ENCODE measurements at places on chromosomes 6 and 20. TPM values are rescaled to one million over a fixed set of nuclear protein-coding genes. Genes with fewer than 3 reads are reported as not detected.

GRCh38 chr20:37298190-37298939 lies 8.9 kb downstream of the MANBAL start:
- H3K27ac ChIP-seq = no peak overlapping the region
- peaks cover 19% of the 10 kb centered on the region for H3K36me3 ChIP-seq
- H3K4me1 ChIP-seq = peaks cover 20% of the 10 kb centered on the region

The PGC gene
- total RNA-seq = not detected

The CBFA2T2 gene
- total RNA-seq = 15.3 TPM

- no peaks in the 10 kb centered on the region for H3K36me3 ChIP-seq
- H3K27me3 ChIP-seq = peaks cover 26% of the 10 kb centered on the region
- H3K4me1 ChIP-seq = peaks cover 15% of the 10 kb centered on the region
- H3K4me3 ChIP-seq = peak overlapping the region; percentile 33
- DNase-seq = no peak
Observed at GRCh38 chr6:27757307-27757706, 154.9 kb downstream of the OR2B2 start.

The MCHR2 gene
- 0.20 TPM for total RNA-seq

The CD24 gene
- 285 TPM for total RNA-seq

- no peak overlapping the region for H3K4me3 ChIP-seq
- peaks cover 19% of the 10 kb centered on the region for H3K4me1 ChIP-seq
- no peak for DNase-seq
- no peaks in the 10 kb centered on the region for H3K36me3 ChIP-seq
- no peak overlapping the region for H3K27ac ChIP-seq
Observed at GRCh38 chr6:168209420-168209819, 110.2 kb downstream of the DACT2 start.

The C4A gene
- 68.4 TPM for total RNA-seq

GRCh38 chr20:11755071-11755841 lies 162.4 kb upstream of the BTBD3 start:
- H3K27ac ChIP-seq = no peak overlapping the region
- H3K27me3 ChIP-seq = no peaks in the 10 kb centered on the region
- no peaks in the 10 kb centered on the region for H3K36me3 ChIP-seq
- no peaks in the 10 kb centered on the region for H3K4me1 ChIP-seq
- H3K4me3 ChIP-seq = no peak overlapping the region

GRCh38 chr20:38158701-38159351 lies 6.2 kb downstream of the TGM2 start:
- H3K4me1 ChIP-seq = peaks cover 8% of the 10 kb centered on the region
- no peaks in the 10 kb centered on the region for H3K27me3 ChIP-seq
- H3K36me3 ChIP-seq = no peaks in the 10 kb centered on the region
- no peak for DNase-seq
- H3K4me3 ChIP-seq = no peak overlapping the region

- H3K4me3 ChIP-seq = no peak overlapping the region
- DNase-seq = no peak
- H3K27me3 ChIP-seq = no peaks in the 10 kb centered on the region
- no peak overlapping the region for H3K27ac ChIP-seq
Observed at GRCh38 chr6:72651967-72652956, 30.4 kb downstream of the KCNQ5 start.

The CST7 gene
- total RNA-seq = 8.5 TPM

The SEL1L2 gene
- total RNA-seq = not detected

DNA sequence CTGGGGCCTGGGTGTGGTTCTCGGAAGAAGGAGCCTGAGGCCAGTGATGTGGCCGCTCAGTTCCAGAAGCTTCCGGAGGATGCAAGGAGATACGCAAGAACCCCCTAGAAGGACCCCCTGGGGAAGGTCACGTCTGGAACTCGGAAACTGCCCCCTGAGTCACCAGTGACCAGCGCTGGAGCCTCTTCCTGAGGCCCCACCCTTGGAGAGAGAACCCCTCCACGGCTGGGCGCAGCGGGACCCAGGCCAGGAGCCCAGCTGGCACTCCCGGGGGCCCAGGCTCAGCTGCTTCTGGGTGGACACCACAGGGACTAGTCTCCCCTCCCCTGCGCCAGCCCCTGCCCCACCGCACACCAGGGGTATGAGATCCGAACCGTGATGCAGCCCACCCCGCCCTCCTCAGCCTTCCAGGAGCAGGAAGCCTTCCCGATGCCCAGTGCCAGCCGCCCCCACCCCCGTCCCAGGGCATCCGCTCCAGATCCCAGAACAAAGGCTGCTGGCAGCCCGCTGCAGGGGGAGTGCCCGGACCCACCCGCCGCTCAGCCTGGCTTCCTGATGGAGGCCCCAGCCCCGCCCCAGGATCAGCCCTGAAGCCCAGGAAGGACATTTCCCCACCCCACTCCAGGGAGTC lies 7.5 kb downstream of the LAMA5 start:
- no peaks in the 10 kb centered on the region for H3K27me3 ChIP-seq
- no peak overlapping the region for H3K4me3 ChIP-seq
- H3K4me1 ChIP-seq = peaks cover 96% of the 10 kb centered on the region

GRCh38 chr6:1181939-1182605 lies 129.8 kb upstream of the FOXQ1 start:
- H3K4me3 ChIP-seq = no peak overlapping the region
- H3K27me3 ChIP-seq = no peaks in the 10 kb centered on the region
- no peak overlapping the region for H3K27ac ChIP-seq
- no peak for DNase-seq
- H3K36me3 ChIP-seq = no peaks in the 10 kb centered on the region
- H3K4me1 ChIP-seq = no peaks in the 10 kb centered on the region

DNA sequence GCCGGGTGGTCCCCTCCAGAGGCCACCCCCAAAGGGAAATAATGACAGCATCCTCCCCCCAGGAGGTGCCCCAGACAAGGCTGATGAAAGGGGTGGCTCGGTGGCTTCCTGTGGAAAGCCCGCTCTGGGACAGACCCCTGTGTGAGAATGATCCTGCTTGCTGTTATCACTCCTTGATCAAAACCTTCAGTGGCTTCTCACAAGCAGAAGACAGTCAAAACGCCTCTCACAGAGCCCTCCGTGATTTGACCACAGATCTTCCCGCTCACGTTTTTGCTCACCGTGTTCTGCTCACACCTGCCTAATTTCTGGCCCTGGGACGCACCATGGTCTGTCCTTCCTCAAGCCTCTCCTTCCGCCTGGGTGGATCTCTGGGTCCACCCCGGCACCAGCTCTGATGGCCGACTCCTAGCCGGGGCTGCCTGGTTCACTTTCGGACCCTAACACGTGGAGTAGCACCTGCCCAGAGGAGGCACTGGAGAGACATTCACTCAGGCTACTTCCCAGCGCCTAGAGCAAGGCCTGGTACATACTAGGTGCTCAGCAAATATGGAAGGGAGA lies 210.4 kb downstream of the ANKRD60 start:
- H3K4me1 ChIP-seq = peaks cover 53% of the 10 kb centered on the region
- no peak for DNase-seq
- peak overlapping the region; percentile 64 for H3K27ac ChIP-seq
- no peak overlapping the region for H3K4me3 ChIP-seq
- H3K36me3 ChIP-seq = no peaks in the 10 kb centered on the region
- no peaks in the 10 kb centered on the region for H3K27me3 ChIP-seq

The CDH26 gene
- total RNA-seq = 5.0 TPM

The PCED1A gene
- total RNA-seq = 15.7 TPM

- H3K36me3 ChIP-seq = no peaks in the 10 kb centered on the region
- H3K4me3 ChIP-seq = no peak overlapping the region
- H3K4me1 ChIP-seq = no peaks in the 10 kb centered on the region
- no peak for DNase-seq
Observed at GRCh38 chr6:40968620-40969164, 70.3 kb downstream of the UNC5CL start.

DNA sequence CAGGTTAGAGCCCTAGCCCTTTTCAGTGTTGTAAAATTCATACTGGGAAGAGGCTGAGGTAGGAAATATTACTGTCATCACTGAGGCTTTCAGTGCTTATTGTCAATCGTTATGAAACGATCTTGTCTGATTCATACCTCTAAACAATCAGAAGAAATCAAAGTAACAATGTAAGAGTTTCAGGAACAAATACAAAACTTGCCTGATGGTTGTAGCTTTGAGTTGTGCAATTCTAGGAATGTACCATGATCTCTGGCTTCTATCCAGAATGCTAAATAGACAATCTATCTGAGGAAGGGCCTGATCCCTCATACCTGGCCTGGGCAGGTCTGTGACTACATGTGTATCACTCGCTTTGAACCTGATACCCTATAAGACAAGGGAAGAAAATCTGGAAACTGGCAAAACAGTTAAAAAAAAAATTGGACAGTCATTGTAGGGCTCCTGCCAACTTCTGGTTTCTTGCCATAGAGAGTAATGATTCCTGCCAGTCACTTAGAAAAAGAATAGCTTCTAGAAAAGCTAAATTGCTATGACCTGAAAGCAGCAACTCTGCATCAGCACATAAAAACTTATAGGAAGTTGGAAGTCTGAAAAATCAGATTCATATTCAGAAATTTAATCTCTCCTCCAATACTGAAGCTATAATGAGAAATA lies 234.7 kb downstream of the BTBD9 start:
- H3K4me3 ChIP-seq = no peak overlapping the region
- no peaks in the 10 kb centered on the region for H3K36me3 ChIP-seq
- no peaks in the 10 kb centered on the region for H3K27me3 ChIP-seq
- H3K4me1 ChIP-seq = no peaks in the 10 kb centered on the region
- H3K27ac ChIP-seq = no peak overlapping the region

The SPTLC3 gene
- 53.6 TPM for total RNA-seq

DNA sequence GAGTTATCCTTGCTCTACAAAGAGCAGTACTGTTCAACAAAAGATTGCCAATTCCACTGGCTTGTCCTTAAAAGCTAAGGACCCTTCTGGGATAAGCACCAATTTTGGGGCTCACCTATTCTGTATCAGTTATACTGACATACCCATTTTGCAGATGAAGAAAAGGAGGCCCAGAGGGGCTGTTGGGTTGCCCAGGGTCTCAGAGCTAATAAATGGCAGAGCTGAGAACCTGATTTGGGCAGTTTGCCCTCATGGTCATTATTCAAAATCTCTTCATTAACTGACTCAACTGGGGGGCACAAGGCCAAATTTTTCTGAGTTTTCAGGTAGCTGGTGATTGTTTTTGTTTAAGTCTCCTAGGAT lies 31.3 kb downstream of the NSFL1C start:
- no peak overlapping the region for H3K27ac ChIP-seq
- no peaks in the 10 kb centered on the region for H3K4me1 ChIP-seq
- no peak for DNase-seq
- H3K36me3 ChIP-seq = peaks cover 11% of the 10 kb centered on the region

DNA sequence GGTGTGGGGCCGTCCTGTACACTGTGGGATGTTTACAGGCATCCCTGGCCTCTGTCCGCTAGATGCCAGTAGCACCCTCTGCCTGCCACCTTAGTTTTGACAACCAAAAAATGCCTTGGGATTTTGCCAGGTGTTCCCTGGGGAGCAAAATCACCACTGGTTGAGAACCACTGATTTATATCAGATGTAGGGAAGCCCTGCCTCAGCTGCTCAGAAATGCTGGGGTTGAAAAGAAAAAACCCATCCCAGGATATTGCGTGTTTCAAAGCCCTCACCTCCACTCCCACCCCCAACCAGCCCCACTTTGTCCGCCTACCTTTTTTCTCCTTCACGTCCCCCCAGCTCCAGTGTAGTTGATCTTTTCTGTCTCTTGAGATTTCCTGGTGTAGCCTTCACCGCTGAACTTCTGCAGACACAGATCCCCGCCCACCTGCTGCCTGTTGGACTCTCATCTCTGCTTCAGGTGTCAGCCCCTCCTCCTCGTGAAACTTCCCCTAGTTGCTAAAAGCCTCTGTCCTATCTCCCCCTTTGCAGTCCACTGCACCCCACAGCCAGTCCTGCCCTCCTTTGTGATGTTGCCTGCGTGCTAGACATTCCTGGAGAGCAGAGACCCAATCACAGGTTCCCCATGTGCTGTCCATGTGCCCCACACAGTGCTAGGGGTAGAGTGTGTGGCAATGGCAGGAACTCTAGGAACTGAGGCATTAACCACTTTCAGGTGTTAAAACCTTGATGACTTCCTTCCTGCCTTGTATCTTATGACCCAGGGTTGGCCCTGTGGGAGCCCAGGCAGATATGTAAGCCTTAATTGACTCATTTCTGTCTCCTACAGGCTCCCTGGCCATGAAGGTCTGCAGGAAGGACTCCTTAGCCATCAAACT lies 98.9 kb downstream of the TBC1D7 start:
- peaks cover 13% of the 10 kb centered on the region for H3K36me3 ChIP-seq
- H3K4me3 ChIP-seq = no peak overlapping the region
- no peaks in the 10 kb centered on the region for H3K27me3 ChIP-seq
- no peak for DNase-seq
- no peaks in the 10 kb centered on the region for H3K4me1 ChIP-seq
- no peak overlapping the region for H3K27ac ChIP-seq

The PRDM13 gene
- 0.33 TPM for total RNA-seq

DNA sequence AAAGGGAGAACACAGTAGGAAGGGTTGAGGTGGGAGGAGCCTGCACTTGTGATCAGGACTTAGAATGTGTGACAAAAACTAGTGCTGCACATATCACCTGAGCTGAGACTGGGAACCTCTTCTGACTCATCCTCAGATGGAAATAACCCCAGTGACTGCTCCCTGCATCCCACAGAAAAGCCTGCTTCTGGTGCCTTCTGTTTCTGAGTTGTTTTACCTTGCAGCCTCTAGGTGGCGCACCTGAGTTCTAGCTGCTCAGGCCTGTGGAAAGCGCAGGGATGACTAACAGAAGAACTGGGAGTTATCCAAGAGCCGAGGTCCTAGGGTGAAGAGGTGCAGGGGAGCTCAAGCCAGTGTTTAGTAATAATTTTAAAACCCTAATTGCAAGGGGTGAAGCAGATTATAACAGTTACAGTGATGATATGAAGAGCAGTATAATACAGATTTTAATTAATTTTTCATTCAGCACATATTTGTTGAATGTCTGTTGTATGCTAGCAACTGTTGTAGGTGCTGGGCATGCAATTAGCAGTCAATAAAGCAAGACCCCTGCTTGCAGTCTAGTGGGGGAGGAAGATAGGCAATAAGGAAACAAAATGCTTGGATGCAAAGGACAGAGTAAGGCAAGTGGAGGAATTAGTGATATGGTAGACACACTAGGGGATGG lies 302.5 kb downstream of the DHX35 start:
- H3K36me3 ChIP-seq = no peaks in the 10 kb centered on the region
- DNase-seq = peak; percentile 83
- H3K4me1 ChIP-seq = peaks cover 12% of the 10 kb centered on the region
- H3K27ac ChIP-seq = no peak overlapping the region
- peaks cover 15% of the 10 kb centered on the region for H3K27me3 ChIP-seq

The GABRR1 gene
- total RNA-seq = not detected

The ENPP3 gene
- 0.99 TPM for total RNA-seq

- H3K4me1 ChIP-seq = no peaks in the 10 kb centered on the region
- no peak overlapping the region for H3K27ac ChIP-seq
- H3K36me3 ChIP-seq = no peaks in the 10 kb centered on the region
- no peaks in the 10 kb centered on the region for H3K27me3 ChIP-seq
- no peak for DNase-seq
Observed at GRCh38 chr6:95145457-95145856, 431.9 kb upstream of the MANEA start.

The WFDC10B gene
- total RNA-seq = not detected

- no peaks in the 10 kb centered on the region for H3K27me3 ChIP-seq
- no peak overlapping the region for H3K4me3 ChIP-seq
- H3K4me1 ChIP-seq = no peaks in the 10 kb centered on the region
Observed at GRCh38 chr6:42846505-42846904, 32.9 kb upstream of the RPL7L1 start.

All from spinal cord (tissue), 10 donors.